Endothelial cell (in vitro differentiated cells): ENCODE measurements at places on chromosomes 12 and 14.

DNA sequence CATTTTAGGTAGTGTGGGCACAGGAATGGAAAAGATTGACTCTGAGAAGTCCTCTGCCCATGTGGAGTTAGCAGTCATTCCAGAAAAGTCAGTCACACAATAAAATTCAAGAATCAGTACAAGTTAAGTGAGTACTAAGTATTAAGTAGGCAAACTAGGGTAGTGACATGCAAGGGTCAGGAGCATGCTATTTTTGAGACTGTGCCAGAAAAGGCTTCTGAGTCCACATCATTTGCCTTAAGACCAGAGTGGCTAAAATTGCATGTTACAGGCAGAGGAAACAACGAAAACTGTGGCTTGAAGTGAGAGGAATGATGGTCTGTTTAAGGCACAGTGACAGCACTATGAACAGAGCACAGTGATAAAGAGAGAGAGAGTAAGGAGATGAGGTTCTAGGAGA is 108.9 kb downstream of the SLC6A15 start:
- DNase-seq, result no peak

- DNase-seq, result no peak
These were observed 426.7 kb downstream of the RAD51B start for GRCh38 chr14:68246074-68246785.

DNA sequence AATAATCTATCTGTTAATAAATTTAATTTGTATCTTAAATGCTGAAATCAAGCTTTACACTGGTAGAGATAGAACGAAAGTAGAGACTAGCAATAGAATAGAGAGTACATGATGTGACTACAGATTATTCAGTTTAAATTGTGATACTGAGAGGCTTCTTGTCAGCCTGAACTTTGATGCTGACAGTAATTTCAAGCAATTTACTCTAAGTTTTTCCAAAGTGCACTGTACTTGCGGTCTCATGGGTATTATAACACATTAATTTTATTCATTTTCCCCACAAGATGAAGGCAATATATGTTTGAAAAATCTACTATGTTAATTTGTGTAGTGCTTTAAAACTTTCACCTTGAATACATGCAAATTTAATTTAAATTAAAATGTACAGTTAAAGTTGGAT is 914.0 kb upstream of the FBXO33 start:
- DNase-seq, result no peak

DNA sequence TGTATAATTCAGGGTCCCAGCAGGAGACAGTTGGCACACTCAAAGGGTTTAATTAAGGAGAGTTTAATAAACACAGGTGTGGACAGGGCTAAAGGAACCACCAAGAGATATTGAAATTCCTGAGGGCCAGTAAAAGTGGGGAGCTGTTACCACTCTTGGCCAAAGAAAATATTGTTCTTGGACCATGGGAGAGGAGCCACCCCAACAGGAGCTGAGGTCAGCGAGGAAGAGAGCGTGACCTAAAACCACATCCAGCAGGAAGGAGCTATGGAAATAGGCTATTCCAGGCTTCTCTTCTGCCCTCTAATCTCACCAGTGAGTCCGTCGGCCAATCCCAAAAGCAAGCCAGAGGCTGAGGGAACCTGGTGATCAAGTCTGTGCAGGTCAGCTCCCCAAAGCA is 390.8 kb downstream of the MED13L start:
- no peak for DNase-seq

DNA sequence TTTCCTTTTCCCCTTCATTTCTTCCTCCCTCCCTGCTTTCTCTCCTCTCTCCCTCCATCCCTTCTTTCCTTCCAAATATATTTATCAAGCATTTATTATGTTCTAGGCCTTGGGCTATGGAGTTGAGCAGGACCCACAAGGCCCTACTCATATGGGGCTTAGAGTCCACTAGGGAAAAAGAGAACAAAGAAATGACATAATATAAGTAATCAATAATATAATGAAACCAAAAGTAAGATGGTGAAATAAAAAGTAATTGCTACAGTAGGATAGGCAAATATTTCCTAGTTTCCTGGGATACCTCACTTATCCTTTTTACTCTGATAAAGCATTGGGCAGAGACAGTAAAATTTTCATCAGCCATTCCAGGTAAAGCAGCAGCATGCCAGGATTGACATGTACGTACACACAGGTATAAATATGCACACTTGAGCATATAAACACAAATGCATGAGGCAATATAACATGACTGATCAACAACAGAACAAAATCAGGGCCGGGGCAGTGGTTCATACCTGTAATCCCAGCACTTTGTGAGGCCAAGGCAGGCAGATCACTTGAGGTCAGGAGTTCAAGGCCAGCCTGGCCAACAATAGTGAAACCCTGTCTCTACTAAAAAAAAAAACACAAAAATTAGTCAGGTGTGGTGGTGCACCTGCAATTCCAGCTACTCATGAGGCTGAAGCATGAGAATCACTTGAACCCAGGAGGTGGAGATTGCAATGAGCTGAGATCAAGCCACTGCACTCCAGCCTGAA is 35.5 kb upstream of the CSRP2 start:
- DNase-seq, result no peak

- DNase-seq, result peak; percentile 69
These were observed 12.9 kb upstream of the CALM1 start for GRCh38 chr14:90383731-90384542.

DNA sequence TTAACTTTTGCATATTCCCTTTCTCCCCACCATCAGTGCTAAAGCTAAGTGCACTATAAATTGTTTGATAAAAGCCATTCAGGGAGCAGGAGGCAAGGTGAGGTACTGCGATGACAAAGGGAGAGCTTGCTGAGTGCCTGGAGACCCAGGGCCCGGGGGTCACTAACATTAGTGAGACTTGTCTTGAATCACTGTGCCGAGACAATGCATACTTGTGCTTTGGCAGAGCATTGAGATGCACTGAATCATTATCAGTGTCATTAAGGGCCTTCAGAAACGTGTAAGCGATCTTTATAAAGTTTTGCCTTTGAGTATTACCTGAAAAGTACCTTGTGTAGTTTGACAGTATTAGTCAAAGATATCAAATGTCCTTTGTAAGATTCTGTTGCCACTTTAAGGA is 447.5 kb downstream of the PCNX1 start:
- no peak for DNase-seq

DNA sequence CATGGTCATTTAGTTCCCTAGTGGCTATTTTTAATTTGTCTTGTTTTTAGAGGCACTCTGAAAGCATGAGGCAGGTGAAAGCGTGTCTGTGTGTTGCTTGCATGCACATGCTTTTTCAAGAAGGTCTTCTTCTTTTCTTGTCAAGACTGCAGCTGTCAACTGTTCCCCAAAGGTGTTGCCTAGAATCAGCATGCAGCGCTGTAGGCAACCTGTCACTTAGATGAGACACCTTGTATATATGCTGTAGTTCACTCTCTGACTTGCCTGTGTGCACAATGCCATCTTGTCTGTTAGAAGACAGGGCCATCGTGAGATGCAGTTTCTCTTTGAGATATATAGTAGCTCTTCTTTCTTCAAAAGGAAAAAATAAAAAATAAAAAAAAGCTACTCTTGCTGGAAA is 885.7 kb downstream of the DIO2 start:
- no peak for DNase-seq

- peak; percentile 18 for DNase-seq
These were observed at the start of gene ABHD12B for GRCh38 chr14:50871914-50872732. TSS of gene ABHD12B (plus strand) at chr14:50872053. CDS start at chr14:50872175, 122 bp downstream.

GRCh38 chr12:113072136-113072535 is 15.6 kb downstream of the DTX1 start:
- no peak for DNase-seq

DNA sequence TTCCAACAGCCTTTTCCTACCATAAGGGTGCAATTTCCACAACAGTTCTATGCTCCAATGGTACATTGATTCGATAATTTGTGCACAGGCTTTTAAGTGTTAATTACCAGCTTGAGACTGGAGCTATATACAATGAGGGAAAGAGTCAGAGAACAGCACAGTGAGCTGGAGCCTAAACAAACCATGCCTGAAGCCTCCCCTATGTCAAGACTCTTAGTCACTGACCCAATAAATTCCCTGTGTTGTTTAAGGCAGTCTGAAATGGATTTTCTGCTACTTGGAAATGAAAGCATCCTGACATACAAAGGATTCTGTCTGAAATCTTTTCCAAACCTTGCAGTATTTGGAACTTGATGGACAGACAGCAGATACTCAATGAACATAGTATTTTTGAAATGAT is 149.0 kb downstream of the EFCAB11 start:
- DNase-seq, result no peak

DNA sequence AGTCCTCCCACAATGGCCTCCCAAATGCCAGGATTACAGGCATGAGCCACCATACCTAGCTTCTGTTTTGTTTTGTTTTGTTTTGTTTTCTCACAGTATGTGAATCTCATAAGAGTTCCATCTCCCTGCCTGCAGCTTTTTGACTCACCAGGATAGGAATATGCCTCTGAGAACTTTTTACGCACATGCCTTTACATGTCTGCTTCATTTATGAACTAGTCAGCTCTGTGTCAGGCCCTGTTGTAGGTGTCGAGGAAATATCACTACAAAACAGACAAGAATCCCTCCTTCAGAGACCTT is 89.0 kb downstream of the BORCS5 start:
- no peak for DNase-seq

- no peak for DNase-seq
These were observed 135.7 kb downstream of the TMEM132C start for GRCh38 chr12:128402486-128403243.

- no peak for DNase-seq
These were observed 20.0 kb downstream of the KCNK10 start for GRCh38 chr14:88303041-88303440.

DNA sequence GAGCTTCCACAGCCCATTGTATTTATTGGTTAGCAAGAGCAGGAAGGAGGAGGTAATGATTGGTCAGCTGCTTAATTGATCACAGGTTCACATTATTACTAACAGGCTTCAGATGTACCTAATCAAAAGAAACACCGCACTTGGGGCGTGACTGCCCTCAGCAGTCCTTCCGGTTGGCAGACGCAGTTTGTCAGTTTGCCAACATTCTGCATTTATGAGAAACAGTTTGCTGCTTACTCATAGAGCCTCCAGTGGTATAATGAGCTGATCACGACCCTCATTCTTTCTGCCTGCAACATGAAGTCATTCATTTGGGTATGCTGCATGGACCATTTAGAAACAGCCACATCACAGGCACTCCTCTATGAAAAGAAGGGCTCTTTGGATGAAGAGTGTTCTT is 42.5 kb upstream of the PPM1H start:
- DNase-seq, result no peak

GRCh38 chr14:75286313-75286712 is 7.7 kb downstream of the FOS start:
- no peak for DNase-seq

DNA sequence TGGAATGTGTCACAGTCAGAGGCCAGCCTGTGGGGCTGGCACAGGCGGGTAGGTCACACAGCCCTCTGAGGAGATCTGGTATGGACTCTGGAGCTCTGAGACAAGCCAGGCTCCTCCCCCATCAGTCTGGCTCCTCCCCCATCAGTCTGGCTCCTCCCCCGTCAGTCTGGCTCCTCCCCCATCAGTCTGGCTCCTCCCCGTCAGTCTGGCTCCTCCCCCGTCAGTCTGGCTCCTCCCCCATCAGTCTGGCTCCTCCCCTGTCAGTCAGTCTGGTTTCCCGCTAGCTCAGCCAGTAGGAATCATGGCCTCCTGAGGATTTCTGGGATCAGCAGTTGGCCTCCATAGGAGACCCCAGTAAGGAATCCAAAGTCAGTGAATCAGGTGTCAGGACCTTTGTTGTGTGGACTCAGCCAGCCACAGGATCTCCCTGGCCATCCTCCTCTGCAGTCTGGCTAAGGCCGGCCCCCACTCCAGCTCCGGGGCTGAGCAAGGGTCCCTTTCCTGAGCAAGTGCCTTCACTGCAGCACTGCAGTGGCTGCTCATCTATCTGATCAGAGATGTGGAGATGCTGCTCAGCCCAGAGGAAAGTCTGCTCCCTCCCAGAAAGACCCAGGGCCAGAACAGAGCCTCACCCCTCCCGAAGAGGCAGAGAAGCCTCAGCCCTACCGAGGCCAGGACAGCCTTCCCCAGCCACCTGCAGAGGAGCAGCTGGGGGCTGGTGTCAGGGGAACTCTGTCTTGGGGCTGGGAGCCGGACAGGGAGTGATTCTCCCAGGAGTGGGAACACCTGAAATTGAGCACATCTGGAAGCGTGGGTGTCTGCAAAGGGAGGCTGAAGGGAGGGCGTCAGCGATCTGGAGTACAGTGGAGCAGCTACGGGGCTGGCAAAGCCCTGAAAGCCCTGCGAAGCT is 35.7 kb downstream of the IQSEC3 start:
- DNase-seq, result peak; percentile 22

- DNase-seq, result no peak
These were observed 114.7 kb downstream of the PRMT8 start for GRCh38 chr12:3605692-3606091.

GRCh38 chr12:104011253-104011652 is 38.7 kb downstream of the GLT8D2 start:
- DNase-seq, result no peak

GRCh38 chr14:22556990-22557623 is 31.9 kb downstream of the DAD1 start:
- DNase-seq, result peak; percentile 91

DNA sequence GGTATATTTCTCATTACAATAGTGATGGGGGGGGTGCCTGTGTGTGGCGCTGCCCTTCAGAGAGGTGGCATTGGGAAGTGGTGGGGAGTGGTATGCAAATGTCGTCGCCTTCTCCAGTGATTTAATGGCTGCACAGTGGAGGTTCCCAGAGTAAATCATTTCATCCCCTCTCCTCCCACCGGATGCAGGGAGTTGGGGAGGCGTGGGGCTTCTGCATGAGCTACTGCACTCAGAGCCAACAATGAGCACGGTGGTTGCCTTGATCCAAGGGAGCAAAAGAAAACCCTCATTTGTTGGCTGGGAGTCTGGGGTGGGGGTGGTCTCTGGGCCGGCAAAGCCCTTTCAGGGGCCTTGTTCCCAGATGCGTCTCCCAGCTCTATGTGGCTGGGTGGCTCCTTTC is 124.3 kb downstream of the AACS start:
- DNase-seq, result no peak

GRCh38 chr12:114858388-114859146 is 174.6 kb upstream of the TBX3 start:
- DNase-seq, result no peak

GRCh38 chr12:642633-643474 is 20.4 kb downstream of the NINJ2 start:
- DNase-seq, result peak; percentile 75

- DNase-seq, result no peak
These were observed 137.0 kb downstream of the CRADD start for GRCh38 chr12:93813972-93814821.

DNA sequence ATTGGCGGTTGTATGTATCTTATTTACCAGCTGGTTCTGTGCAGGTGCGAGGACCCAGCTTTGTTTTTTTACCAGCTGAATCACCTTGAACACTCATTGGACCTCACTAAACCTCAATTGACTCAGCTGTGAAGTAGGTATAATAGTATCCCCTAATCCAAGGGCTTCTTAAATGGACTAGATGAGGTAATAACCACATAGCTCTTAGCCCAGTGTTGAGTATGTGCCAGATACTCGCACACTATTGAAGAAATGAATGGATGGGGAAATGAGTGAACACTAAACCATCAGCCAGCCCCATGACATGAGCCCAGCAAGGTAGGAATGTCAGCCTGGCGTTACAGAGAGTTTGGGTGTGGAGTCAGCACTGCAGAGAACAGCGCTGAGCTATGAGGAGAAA is 79.7 kb downstream of the RIMBP2 start:
- DNase-seq, result no peak
